Globus pallidus (tissue), 1 donor: ENCODE measurements at places on chromosomes 16 and 17.

GRCh38 chr17:17443173-17443572 is 33.6 kb upstream of the MED9 start:
- DNase-seq, result no peak

GRCh38 chr17:41680426-41681040 is 8.2 kb upstream of the EIF1 start:
- no peak for DNase-seq

DNA sequence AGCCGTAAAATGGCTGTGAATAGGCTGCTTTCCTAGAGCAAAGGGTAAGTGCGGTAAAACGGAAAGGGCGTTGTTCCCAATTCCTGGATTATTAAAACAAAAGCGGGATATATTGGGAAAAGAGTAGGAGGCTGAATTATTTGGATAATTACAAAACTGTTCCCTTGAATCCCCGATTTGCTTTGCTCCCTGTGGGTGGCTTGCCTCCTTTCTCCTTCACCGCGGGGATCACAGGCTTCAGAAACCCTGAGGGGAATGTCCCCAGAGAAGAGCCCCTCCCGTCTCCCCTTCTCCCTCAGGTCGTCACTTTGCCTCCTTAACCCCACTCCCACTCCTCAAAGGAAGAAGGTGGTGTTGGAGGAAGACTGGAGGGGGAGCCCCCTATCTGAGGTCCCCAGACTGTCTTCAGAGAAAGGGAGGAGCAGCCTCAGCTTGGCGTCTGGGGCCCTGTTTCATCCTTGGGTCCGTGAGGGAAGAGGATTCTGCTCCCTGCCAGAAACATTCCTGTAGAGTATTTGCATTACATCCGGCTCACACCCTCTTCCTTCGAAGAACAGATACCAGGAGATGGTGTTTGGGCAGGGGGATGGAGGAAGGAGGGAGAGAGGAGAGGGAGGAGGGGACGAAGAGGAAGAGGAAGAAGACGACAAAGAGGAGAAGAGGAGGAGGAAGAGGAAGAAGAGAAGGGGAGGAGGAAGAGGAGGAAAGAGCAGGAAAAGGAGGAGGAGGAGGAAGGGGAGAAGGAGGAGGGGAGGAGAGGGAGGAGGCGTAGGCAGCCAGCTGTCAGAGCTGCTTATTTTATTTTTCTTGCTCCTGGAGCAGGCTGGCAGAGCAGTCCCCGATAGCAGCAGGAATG is 31.8 kb downstream of the MRM1 start:
- DNase-seq, result no peak

DNA sequence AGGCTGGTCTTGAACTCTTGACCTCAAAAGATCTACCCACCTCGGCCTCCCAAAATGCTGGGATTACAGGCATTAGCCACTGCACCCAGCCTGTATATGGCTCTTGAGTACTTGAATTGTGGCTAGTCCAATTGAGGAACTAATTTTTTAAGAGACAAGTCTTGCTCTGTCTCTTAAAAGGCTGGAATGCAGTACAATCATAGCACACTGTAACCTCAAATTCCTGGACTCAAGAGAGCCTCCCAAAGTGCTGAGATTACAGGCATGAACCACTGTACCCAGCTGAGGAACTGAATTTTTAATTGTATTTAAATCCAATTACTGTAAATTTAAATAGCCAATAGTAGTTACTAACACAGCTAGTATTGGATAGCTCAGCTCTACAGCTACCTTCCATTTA is 50.6 kb downstream of the MED13 start:
- no peak for DNase-seq

DNA sequence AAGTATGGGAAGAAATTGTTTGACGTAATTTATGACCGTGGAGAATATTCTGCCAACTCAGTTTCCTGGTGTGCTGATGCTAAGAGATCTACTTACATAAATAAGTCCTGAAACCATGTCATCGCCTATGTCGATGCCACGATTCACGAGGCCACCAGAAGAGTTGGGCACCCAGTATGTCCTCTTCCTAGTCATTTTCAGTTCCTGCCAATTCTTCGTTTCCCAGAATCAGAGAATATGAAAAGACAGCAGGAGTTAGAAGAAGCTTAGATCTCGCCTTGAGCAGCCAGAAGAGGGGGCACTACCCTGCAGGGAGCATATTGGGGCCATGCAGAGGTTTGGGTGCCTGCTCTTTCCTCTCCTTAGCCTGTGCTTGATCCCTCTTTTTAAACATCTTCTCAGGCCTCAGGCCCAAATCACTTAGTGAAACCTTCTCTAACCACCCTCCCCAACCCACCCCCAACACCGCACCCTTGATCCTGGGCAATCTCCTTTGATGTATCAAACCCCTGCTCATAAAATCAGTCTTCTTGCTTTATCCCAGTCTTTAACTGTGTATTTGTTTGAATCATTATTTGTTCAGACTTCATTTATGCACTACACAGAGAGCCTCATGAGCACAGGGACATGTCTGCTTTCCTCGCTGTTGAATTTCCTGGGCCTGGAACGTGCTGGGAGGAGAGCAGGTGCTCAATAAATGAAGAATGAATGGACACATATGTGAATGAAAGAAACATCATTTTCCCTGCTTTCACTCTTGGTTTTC is 12.2 kb upstream of the LONP2 start:
- no peak for DNase-seq

DNA sequence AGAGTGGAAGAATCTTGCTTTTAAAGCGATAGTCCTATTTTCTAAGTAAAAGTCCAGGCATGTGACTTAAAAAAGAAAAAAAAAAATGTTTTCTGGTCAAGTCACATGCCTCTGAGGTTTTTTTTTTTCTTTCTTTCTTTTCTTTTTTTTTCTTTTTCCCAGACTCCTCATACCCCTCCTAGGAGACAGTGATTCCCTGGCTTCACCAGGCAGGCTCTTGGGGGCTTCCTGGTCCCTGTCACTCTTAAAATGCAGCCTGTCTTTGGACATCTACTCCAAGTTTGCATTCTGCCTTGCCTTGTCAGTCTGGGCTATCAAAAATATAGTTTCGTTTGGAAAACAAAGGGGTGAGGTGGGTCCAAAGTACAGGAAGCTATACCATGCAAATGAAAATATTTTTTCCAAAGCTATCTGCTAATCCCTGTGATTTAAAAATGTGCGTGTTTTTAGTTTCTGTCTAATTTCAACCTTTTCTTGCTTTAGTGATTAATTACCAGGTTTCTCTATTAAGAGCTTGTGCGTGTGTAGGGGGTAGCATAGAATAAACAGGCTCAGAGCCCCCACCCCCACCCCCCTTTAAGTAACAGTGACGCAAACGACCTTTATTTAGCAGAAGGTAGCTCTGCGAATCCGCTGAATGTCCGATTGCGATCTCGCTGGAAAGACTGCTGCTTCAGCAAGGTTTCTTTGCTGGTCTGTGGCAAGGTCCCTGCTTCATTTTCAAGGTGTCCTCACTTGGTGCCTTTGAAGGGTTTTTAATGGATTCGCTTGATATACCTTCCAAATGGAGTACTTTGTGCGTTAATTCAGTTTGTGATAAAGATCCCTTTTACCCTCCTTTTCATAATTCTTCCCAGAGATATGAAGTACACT is 510.2 kb downstream of the WWOX start:
- no peak for DNase-seq

- no peak for DNase-seq
Measured at GRCh38 chr16:76193906-76194615, 83.1 kb upstream of the CNTNAP4 start.

- no peak for DNase-seq
Measured at GRCh38 chr16:66376577-66377305, 10.2 kb downstream of the CDH5 start.

DNA sequence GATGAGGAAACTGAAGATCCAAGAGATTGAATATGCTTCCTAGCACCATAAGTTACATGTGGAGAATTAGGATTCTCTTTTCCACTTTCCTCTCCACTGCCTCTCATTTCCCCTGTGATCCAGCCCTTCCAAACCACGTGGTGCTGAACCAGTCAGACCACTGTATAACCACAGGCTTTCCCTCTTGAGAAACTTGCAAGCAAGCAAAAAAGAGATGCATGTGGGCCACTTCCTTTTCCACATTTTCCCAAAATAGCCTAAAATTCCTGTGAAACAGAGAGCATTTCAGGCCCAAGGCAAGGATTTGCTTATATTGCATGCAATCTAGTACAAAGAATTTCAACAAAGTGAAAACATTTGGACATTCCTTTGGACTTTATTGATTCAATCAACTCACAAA is 59.3 kb upstream of the KSR1 start:
- DNase-seq, result no peak

DNA sequence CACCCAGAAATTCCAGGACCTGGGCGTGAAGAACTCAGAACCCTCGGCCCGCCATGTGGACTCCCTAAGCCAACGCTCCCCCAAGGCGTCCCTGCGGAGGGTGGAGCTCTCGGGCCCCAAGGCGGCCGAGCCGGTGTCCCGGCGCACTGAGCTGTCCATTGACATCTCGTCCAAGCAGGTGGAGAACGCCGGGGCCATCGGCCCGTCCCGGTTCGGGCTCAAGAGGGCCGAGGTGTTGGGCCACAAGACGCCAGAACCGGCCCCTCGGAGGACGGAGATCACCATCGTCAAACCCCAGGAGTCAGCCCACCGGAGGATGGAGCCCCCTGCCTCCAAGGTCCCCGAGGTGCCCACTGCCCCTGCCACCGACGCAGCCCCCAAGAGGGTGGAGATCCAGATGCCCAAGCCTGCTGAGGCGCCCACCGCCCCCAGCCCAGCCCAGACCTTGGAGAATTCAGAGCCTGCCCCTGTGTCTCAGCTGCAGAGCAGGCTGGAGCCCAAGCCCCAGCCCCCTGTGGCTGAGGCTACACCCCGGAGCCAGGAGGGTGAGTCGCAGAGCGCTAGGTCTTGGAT is 261.5 kb downstream of the SEC14L1 start:
- DNase-seq, result no peak

DNA sequence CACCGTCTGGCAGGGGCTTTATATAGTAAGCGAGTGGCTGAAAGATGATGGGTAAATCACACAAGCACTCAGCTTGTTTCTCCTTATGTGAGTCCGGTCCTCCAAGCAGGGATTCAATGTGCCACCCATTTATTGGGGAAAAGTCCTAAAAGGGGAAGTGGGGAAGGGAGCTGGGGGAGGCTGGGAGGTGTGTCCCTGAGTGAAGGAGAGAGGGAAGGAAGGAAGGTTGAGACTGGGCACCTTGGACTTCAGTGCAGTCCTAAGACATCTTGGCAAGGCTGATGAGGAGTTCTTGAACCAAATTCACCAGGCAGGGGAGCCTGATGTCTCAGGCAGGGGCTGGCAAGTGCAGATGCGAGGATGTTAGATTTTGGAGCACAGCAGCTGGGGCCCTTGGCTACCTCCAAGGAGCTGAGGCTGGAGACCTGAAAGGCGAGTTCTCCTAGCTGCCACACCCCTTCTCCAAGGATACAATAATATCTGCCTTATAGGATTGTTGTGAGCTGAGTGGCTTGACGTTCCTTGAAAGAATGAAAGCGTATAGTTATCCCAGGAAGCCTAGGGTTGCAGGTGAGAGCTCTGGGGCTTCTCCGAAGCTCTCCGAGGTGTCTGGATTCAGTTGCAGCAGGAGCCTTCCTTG is 23.0 kb upstream of the CYLD start:
- no peak for DNase-seq

GRCh38 chr16:30443631-30444030 is 2.0 kb downstream of the SEPHS2 start:
- DNase-seq, result no peak

- no peak for DNase-seq
Measured at GRCh38 chr17:62998665-62999393, 32.8 kb downstream of the TANC2 start.

- no peak for DNase-seq
Measured at GRCh38 chr16:46961373-46962353, 11.8 kb downstream of the DNAJA2 start.

DNA sequence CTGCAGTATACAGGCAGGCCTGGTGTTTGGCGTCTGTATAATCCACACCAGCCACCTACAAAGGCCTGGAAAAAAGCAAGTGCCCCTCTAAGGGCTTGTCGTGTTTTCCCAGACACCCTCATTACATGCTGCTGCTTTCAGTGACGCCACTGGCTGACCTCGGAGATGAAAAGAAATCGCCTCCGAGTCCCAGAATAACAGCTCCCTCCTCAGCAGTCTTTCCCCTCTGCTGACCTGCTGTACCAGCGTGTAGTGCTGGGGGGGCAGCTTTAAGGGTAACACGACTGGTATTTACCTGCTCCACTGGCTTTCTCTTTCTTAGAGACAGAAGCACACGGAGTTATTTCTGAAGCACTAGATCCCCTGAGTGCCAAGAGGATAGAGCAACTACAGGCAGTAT is 296.8 kb downstream of the GRIN2A start:
- DNase-seq, result peak; percentile 28

- peak; percentile 41 for DNase-seq
Measured at GRCh38 chr17:3639981-3640596, 3.5 kb downstream of the CTNS start.

DNA sequence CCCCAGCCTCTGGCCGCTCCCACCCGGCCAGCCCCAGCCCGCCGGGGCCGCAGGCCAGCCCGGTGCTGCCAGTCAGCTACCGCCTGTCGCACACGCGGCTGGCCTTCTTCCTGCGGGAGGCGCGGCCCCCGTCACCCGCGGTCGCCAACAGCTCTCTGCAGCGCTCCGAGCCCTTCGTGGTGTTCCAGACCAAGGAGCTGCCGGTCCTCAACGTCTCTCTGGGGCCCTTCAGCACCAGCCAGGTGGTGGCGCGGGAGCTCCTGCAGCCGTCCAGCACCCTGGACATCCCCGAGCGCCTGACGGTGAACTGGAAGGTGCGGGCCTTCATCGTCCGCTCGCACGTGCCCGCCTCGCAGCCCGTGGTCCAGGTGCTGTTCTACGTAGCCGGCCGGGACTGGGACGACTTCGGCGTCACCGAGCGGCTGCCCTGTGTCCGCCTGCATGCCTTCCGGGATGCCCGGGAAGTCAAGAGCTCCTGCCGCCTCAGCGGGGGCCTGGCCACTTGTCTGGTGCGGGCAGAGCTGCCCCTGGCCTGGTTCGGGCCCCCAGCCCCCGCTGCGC is 46.8 kb downstream of the TMEM132E start:
- DNase-seq, result no peak

- no peak for DNase-seq
Measured at GRCh38 chr16:74726716-74727115, 26.1 kb upstream of the MLKL start.

- no peak for DNase-seq
Measured at GRCh38 chr17:64920026-64920418, 744 bp upstream of the LRRC37A3 start.

DNA sequence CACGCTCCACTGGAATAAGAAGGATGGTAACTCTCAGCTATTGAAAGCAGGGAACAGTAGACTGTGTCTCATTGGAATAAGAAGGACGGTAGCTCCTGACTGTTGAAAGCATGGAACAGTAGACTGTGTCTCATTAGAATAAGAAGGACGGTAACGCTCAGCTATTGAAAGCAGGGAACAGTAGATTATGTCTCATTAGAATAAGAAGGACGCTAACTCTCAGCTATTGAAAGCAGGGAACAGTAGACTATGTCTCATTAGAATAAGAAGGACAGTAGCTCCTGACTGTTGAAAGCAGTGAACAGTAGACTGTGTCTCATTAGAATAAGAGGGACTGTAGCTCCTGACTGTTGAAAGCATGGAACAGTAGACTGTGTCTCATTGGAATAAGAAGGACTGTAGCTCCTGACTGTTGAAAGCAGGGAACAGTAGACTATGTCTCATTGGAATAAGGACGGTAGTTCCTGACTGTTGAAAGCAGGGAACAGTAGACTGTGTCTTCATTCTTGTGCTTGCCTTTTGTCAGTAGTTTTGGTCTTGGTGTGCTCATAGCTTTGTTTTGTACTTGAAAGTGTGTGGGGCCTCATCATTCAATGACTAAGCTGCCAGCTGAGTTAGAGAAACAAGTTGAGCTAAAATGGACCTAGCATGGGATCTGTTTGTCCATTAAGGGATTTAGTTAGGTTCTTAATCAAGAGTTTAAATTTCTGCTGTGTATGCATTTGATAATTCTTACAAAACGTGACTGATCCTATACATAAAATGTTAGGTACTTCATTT is 58.5 kb downstream of the BANP start:
- no peak for DNase-seq

GRCh38 chr16:77696149-77696548 is 26.2 kb upstream of the NUDT7 start:
- DNase-seq, result no peak
